Brain microvascular endothelial cell (primary cell): ENCODE measurements at places on chromosomes 13 and 19.

- DNase-seq, result no peak
Measured at GRCh38 chr13:101425623-101426022, 9.3 kb upstream of the NALCN start.

DNA sequence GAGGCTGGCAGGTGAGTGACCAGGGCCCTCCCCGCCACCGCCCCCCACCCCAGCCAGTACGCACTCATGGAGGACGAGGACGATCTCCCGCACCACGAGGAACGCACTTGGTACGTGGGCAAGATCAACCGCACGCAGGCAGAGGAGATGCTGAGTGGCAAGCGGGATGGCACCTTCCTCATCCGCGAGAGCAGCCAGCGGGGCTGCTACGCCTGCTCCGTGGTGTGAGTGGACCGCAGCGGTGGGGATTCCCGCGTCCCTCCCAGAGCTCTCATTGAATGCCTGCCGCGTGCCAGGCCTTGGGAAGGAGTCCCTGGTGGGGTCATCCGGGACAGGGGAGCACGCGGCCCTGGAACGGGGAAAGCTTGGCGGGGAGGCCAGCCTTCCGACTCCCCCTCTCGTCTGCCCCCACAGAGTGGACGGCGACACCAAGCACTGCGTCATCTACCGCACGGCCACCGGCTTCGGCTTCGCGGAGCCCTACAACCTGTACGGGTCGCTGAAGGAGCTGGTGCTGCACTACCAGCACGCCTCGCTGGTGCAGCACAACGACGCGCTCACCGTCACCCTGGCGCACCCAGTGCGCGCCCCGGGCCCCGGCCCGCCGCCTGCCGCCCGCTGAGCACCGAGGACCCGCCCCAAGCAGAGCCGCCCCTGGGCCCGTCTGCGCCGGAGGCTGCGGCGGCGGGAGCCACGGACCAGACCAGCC, 4.8 kb upstream of the IFI30 start:
- DNase-seq, result no peak

- DNase-seq, result no peak
Measured at GRCh38 chr19:43754253-43754502, 584 bp downstream of the SMG9 start.

DNA sequence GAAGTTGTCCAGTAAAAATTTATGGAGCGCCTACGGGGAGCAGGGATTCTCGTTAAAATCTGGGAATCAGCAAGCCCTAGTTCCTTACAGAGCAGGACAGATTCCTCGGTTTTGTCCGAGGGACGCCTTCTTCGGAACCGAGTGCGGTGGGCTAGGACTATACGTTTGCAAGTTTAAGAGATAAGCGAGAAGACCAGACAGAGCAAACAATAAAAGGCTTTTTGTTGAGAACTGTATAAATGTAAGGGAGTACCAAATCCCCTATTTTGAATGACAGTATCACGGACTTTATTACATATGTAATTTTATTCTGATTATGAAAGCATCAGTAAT, 971 bp upstream of the ANKRD10 start:
- DNase-seq, result no peak
